ENCODE measurements at places on chromosomes 4 and X.
A peak's percentile ranks its signal among the peaks of the same experiment; 100 is the strongest.

DNA sequence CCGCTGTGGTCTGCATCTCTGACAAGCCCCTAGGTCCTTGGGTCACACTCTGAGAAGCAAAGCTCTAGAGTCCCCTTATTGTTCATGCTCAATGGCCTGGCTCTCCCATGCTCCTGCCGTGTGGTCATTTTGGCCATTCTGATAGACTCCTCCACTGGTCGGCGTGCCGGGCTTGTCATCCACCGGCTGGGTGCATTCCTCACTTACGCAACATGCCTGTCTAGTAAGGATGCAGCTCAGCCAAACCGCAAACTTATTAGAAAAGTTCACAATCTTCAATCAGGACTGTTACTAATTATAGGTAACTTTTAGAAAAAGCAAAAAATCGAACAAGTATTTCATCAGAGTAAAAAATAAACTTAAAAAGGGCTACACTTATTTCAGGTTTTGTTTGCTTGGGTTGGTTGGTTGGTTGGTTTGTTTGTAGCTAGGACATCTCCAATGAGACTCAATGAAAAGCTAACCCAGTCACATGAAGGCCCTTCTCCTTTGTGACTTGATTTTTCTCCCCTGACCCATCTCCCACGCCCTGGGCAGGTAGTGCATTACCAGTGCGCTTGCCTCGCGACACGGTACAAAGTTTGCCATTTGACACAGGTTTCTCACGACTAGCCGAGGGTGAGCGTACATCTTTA lies 41.0 kb downstream of the IRF2 start:
- no peaks in the 10 kb centered on the region for H3K36me3 ChIP-seq
- no peaks in the 10 kb centered on the region for H3K4me1 ChIP-seq
- no peak overlapping the region for H3K4me3 ChIP-seq
- H3K27ac ChIP-seq, result no peak overlapping the region
- no peak for DNase-seq

DNA sequence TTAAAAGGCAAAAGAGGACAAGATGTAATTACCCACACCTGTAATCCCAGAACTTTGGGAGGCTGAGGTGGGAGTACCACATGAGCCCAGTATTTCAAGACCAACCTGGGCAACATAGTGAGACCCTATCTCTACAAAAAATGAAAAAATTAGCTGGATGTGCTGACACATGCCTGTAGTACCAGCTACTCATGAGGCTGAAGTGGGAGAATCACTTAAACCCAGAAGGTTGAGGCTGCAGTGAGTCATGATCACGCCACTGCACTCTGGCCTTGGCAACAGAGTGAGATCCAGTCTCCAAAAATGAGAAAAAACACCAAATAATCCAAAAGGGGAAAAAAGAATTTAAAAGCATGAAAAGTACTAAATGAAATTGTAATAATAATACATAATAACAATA lies 30.8 kb downstream of the NR0B1 start:
- H3K4me3 ChIP-seq, result no peak overlapping the region
- no peaks in the 10 kb centered on the region for H3K4me1 ChIP-seq
- no peak overlapping the region for H3K27ac ChIP-seq
- H3K27me3 ChIP-seq, result no peaks in the 10 kb centered on the region
- H3K36me3 ChIP-seq, result no peaks in the 10 kb centered on the region

DNA sequence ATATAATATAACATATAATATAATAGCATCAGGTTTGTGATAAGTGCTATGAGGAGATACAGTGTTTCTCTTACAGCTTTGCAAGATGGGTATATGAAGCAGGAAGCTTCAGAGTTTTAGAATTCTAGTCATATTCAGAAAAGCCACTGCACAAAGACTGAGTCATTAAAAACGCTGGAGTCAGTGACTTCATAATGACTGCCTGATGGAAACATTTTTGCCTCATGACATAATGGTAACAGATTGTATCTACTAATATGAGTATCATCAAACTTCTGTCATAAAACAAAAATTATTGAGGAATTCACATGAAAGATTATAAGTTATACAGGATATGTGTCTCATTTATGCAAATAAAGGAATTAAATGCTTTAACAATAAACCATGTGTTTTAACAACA lies 46.8 kb downstream of the EPHA5 start:
- H3K4me1 ChIP-seq, result no peaks in the 10 kb centered on the region
- H3K4me3 ChIP-seq, result no peak overlapping the region
- no peak overlapping the region for H3K27ac ChIP-seq
- DNase-seq, result no peak
- H3K27me3 ChIP-seq, result no peaks in the 10 kb centered on the region

GRCh38 chr4:145280541-145280940 lies 100.2 kb upstream of the OTUD4 start:
- no peak overlapping the region for H3K4me3 ChIP-seq
- H3K4me1 ChIP-seq, result peaks cover 20% of the 10 kb centered on the region
- no peak for DNase-seq
- H3K36me3 ChIP-seq, result no peaks in the 10 kb centered on the region
- no peak overlapping the region for H3K27ac ChIP-seq

DNA sequence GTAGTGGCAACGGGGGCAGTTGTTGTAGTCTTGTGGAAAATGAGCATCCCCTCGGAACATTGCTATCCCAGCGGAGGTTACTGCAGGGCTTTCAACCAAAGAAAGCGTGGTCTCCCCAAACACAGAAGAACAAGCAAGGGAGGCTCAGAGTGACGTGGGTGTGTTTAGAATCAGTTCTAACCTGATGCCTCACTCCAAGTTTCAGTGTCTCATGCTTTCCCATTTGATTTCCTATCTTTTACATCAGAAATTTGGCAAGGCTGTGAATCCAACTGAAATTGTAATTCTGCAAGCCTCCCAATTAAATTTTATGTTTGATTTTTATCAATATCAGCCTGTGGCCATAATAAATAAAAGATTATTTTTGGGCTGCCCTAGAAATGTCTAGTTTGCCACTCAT lies 156.1 kb upstream of the LNX1 start:
- H3K4me3 ChIP-seq, result no peak overlapping the region
- H3K27me3 ChIP-seq, result peaks cover 11% of the 10 kb centered on the region
- H3K36me3 ChIP-seq, result no peaks in the 10 kb centered on the region
- no peak for DNase-seq

DNA sequence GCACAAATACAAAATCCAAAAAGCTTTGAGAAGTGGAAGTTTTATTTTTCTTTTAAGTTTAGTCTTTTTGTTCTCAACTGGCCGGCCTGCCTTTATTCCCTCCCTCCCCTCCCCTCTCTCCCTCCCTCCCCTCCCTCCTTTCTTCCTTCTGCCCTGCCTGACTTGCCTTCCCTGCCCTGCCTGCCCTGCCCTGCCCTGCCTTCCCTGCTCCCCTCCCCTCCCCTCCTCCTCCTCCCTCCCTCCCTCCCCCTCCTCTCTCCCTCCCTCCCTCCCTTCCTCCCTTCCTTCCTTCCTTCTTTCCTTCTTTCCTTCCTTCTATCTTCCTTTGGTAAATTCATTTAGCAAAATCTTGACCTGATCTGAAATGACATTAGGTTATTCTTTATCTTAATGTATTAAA lies 69.8 kb upstream of the LIMCH1 start:
- no peak overlapping the region for H3K4me3 ChIP-seq
- no peak overlapping the region for H3K27ac ChIP-seq
- no peak for DNase-seq

DNA sequence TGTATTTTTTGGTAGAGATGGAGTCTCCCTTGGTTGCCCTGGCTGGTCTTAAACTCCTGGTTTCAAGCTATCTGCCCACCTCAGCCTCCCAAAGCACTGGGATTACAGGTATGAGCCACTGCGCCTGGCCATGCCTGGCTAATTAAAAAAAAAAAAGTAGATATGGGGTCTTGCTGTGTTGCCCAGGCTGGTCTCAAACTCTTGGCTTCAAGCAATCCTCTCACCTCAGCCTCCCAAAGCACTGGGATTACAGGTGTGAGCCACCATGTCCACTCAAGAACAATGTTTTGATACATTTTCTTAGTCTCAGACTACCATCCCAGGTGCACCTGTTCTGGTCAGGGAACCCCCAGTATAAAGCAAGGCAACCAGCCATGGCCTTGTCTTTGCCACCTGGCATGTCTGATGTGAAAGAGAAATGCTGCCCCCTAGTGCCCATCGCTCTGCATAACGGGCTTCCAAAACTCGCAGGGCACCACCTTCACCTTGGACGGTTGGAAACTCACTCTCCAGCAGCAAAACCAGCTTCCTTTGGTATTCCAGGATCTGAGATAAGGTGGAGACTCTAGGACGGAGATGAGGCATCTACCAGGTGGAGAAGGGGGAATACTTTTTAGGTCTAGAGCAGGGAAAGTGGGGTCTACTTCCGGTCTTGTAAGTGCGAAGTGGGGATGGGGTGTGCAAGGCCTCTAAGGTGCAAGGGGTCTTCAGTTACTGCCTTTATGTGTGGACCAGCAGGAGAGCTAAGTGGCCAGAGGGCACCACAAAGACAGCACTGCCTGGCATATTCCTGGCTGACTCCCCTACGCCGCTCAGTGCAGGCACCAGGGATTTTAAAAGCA lies 47.7 kb upstream of the AFAP1 start:
- no peak for DNase-seq
- no peaks in the 10 kb centered on the region for H3K36me3 ChIP-seq
- no peak overlapping the region for H3K4me3 ChIP-seq
- no peaks in the 10 kb centered on the region for H3K4me1 ChIP-seq
- H3K27ac ChIP-seq, result no peak overlapping the region
- H3K27me3 ChIP-seq, result peaks cover 10% of the 10 kb centered on the region

DNA sequence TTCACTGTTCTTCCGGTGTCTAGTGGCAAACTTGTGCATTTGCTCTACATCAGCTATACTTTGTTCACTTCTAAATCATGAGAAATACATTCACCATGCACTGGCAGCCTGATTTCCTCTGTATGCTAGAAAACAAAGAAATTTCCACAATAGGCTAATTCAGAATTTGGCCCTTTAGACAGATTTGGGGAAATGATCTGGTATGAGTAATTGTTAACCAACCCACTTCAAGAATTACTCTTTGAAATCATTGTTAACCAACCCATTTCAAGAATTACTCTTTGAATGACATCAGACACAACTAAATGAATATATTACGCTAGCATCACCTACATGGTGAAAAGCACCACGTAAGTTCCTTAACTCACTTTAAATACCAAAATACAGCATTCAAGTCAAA lies 14.6 kb downstream of the APBB2 start:
- H3K4me1 ChIP-seq, result peaks cover 19% of the 10 kb centered on the region
- no peaks in the 10 kb centered on the region for H3K27me3 ChIP-seq
- no peak for DNase-seq
- H3K4me3 ChIP-seq, result no peak overlapping the region
- no peaks in the 10 kb centered on the region for H3K36me3 ChIP-seq

DNA sequence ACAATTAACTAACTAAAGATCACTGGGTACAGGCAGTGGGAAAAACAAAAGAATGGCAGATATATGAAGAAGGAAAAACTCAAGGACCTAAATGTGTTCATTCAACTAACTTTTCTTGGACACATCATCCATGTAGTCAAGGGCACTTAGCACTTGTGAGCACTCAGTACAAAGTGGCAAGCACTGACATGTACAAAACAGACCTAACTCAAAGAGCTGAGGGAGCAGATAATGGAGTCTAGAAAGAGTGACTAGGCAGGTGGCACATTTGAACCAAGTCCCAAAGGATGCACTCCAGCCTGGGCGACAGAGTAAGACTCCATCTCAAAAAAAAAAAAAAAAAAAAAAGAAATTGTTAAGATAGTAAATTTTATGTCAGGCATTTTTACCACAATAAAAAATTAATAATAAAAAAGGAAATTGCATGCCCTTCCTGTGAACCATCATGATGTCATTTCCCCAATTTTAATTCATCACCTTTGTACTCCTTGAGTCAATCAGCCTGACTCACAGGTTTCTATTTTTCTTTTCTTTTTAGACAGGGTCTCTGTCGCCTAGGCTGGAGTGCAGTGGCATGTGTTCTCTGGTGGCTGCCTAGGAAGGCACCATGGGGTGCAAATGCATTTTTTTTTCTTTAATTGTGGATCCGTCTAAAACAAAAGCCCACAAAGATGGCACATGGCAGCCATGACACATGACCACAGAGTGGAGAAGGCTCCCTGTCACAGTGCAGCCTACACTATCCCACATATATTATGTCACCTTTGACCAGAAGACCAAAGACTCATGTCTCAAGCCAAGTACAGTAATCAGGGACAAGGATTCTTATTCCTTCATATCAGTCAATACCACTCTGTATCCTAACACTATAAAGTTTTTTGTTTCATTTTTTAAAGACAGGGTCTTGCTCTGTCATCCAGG lies 91.9 kb downstream of the CHST7 start:
- H3K27me3 ChIP-seq, result no peaks in the 10 kb centered on the region
- no peak for DNase-seq
- H3K36me3 ChIP-seq, result no peaks in the 10 kb centered on the region
- H3K27ac ChIP-seq, result peak overlapping the region; percentile 66
- H3K4me1 ChIP-seq, result peaks cover 17% of the 10 kb centered on the region

GRCh38 chrX:9368262-9368661 lies 96.6 kb upstream of the TBL1X start:
- DNase-seq, result no peak
- no peaks in the 10 kb centered on the region for H3K36me3 ChIP-seq
- no peaks in the 10 kb centered on the region for H3K4me1 ChIP-seq
- H3K27ac ChIP-seq, result no peak overlapping the region

- H3K4me3 ChIP-seq, result no peak overlapping the region
- no peaks in the 10 kb centered on the region for H3K36me3 ChIP-seq
- H3K4me1 ChIP-seq, result no peaks in the 10 kb centered on the region
- DNase-seq, result no peak
Observed at GRCh38 chr4:86521373-86521969, 72.6 kb upstream of the PTPN13 start.

DNA sequence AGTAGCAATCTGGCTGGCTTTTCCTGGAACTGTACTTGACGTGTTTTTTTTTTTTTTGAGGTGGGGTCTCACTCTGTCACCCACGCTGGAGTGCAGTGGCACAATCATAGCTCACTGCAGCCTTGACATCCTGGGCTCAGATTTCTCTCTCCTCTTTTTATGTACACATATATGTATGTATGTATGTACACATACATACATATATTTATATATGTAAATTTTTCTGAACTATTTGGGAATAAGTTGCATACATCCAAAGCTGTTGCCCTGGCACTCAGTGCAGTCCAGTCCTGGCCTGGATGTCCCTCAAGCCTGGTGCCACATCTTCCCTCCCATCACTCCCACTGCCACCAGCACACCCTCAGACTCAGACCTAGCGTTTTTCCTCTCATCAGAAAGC lies 89.0 kb upstream of the SHISA3 start:
- H3K27ac ChIP-seq, result no peak overlapping the region
- H3K4me1 ChIP-seq, result no peaks in the 10 kb centered on the region
- no peak for DNase-seq
- H3K36me3 ChIP-seq, result no peaks in the 10 kb centered on the region

GRCh38 chrX:153968754-153969124 lies 2.9 kb downstream of the HCFC1 start:
- H3K27ac ChIP-seq, result no peak overlapping the region
- DNase-seq, result no peak
- H3K27me3 ChIP-seq, result no peaks in the 10 kb centered on the region
- H3K4me3 ChIP-seq, result no peak overlapping the region
- peaks cover 18% of the 10 kb centered on the region for H3K4me1 ChIP-seq

Measured in keratinocyte (primary cell).